ENCODE measurements at places on chromosomes 16 and 17. TPM values are rescaled to one million over a fixed set of nuclear protein-coding genes. Genes with fewer than 3 reads are reported as not detected.

The FOXJ1 gene
- 21.5 TPM for total RNA-seq

The TRIM65 gene
- 32.4 TPM for total RNA-seq

The EMP2 gene
- 518 TPM for total RNA-seq

The GEMIN4 gene
- 21.5 TPM for total RNA-seq

The CA7 gene
- total RNA-seq: not detected

The NUPR1 gene
- total RNA-seq: 302 TPM

The SPEM1 gene
- total RNA-seq: not detected

The TBC1D3C gene
- total RNA-seq: 0.38 TPM

The HSD11B2 gene
- 2.9 TPM for total RNA-seq

The GALR2 gene
- total RNA-seq: not detected

The CLEC18C gene
- total RNA-seq: 1.0 TPM

The OR1A1 gene
- not detected for total RNA-seq

The COL1A1 gene
- total RNA-seq: 142 TPM

The ANKS4B gene
- total RNA-seq: not detected

The POLR2A gene
- 101 TPM for total RNA-seq

The CCDC200 gene
- total RNA-seq: not detected

The ADAP2 gene
- 31.5 TPM for total RNA-seq

The C1QL1 gene
- not detected for total RNA-seq

The PDILT gene
- total RNA-seq: not detected

The KLHL11 gene
- total RNA-seq: 12.3 TPM

The CD7 gene
- 7.1 TPM for total RNA-seq

The MT1M gene
- total RNA-seq: 29.8 TPM

The KCTD19 gene
- 0.74 TPM for total RNA-seq

The MT4 gene
- not detected for total RNA-seq

The SLC38A8 gene
- total RNA-seq: not detected

The TP53TG3 gene
- total RNA-seq: not detected

The RNF151 gene
- not detected for total RNA-seq

The ABI3 gene
- 46.8 TPM for total RNA-seq

The NLRP1 gene
- total RNA-seq: 40.3 TPM

The HCRT gene
- not detected for total RNA-seq

The HS3ST3A1 gene
- total RNA-seq: 0.53 TPM

The RPS6KB1 gene
- total RNA-seq: 29.0 TPM

The COX6A2 gene
- not detected for total RNA-seq

The CDRT15 gene
- total RNA-seq: not detected

The PDE6G gene
- 2.0 TPM for total RNA-seq

The GRAP gene
- 8.5 TPM for total RNA-seq

The ETV4 gene
- total RNA-seq: 2.2 TPM

The DNAI2 gene
- 6.2 TPM for total RNA-seq

The COPRS gene
- 37.4 TPM for total RNA-seq

The DPEP3 gene
- total RNA-seq: 0.18 TPM

All from lower lobe of right lung (tissue), 2 donors.